Stimulated activated CD8-positive, alpha-beta memory T cell treated with anti-CD3 and anti-CD28 coated beads, Interleukin-15, amount 100 ng/mL, for 1 hour (primary cell): ENCODE measurements at places on chromosomes 11 and 22.

GRCh38 chr11:22508665-22509064, 117.0 kb downstream of the FANCF start:
- no peak for DNase-seq

- no peak for DNase-seq
These were observed 1.4 kb downstream of the PCSK7 start for GRCh38 chr11:117230286-117230961.

- no peak for DNase-seq
These were observed 78.9 kb downstream of the PDE3B start for GRCh38 chr11:14722496-14722895.

GRCh38 chr11:130381317-130381716, 47.1 kb downstream of the ADAMTS8 start:
- no peak for DNase-seq

DNA sequence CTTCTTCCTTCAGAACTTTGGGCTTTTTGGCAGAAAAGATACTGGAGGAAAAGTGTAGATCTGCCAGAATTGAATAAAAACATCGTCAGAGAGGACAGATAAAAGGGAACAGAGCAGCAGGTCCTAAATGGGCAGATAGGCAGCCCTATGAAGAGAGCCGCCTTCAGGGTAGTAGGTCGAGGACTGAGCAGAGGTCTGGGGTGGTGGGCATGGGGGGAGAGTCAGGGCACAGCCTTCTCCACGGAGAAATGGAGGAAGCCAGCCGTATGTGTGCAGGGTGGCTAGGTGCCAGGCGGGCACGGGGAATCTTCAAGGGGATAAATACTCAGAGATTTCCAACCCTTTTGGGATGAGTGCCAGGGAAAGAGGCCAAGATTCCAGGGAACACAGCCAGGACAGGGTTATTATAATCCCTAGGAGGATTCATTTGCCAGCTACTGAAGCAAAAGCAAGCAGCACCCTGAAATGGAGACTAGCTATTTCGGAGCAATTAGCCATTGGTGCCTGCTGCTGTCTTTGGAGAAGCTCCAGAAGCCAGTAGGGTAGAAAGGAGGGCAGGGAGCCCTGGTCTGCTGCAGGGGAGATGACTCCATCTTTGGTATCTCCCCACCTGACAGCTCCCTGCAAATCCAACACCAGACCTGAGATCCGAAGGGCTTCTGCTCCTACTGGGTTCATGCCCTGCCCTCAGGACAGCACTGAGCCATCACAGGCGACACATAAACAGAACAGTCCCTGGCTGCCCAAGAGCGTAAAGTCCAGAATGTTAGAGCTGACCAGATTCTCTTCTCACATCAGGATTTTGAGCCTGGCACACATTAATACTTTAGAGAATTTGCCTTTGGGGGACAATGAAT, 174.5 kb upstream of the NTM start:
- no peak for DNase-seq

GRCh38 chr22:48842976-48843375, 984.7 kb downstream of the BRD1 start:
- DNase-seq, result no peak

GRCh38 chr11:27370374-27370773, 7.4 kb upstream of the CCDC34 start:
- no peak for DNase-seq

DNA sequence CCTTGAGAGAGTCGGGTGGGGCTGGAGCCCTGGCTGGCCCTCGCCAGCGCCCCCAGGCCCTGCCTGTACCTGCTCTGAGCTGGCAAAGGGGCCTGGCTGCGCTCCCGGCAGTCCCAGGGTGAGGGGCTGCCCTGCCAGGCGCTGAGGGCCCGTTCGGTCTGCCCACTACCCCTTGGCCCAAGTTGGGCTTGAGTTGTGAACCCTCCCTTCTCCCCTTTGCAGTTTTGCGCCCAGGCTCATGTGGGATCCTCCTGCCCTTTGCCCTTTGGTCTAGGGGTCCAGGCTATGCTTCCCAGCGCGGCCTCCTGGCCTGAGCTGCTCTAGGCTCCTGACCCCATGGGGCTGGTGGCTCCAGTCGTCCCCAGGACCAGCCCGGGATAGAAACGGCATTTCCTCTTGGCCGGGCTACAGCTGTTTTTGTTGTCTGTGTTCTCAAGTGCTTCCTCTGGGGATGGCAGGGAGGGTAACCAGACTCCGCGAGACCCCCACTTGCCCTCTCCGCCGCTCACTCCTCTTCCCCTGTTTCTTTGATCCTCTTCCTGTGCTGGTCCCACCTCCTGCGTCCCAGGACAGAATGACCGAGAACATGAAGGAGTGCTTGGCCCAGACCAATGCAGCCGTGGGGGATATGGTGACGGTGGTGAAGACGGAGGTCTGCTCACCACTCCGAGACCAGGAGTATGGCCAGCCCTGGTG, 34.9 kb downstream of the PRDM11 start:
- DNase-seq, result no peak

- DNase-seq, result no peak
These were observed 37.9 kb downstream of the NECTIN1 start for GRCh38 chr11:119691020-119691666.

DNA sequence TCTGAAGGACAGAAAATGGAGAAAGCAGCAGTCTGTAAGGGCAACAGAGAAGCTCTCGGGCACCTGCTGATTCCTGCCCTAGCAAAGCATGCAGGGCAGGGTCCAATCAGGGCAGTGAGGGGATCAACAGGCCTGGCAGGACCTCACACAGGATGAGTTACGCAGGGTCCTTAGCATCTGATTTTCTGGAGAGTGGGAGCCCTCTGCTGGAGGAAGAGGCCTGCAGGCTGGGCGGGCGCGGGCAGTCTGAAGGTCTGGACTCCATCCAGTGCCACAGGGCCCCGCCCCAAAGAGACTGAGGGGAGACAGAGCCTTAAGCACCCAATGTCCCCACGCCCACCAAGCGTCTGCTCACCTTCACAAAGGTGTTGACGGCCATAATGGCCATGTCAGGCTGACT, 28.9 kb downstream of the AP1B1 start:
- DNase-seq, result no peak

- no peak for DNase-seq
These were observed 30.6 kb downstream of the KIRREL3 start for GRCh38 chr11:126969865-126970479.

GRCh38 chr11:1404461-1405185, 14.9 kb downstream of the BRSK2 start:
- no peak for DNase-seq

DNA sequence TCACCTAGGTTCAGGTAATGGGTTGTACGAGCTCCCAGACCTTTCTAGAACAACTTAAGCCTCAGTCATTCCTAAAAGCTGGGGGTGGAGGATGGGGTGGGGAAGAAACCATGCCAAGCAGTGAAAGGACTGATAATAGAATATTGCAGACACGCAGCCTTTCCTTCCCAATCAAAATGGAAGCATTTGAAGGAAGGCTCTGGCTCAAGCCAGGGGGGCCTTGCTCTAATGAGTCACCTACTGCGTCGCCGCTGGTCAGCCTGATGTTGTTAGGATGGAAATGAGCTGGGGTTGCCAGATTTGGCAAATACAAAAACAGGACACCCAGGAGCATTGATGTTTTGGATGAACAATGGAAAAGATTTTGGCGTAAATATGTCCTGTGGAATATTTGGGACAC, 6.2 kb downstream of the SYT12 start:
- DNase-seq, result no peak

- no peak for DNase-seq
These were observed 29.1 kb downstream of the ZBED4 start for GRCh38 chr22:49882519-49883293.

DNA sequence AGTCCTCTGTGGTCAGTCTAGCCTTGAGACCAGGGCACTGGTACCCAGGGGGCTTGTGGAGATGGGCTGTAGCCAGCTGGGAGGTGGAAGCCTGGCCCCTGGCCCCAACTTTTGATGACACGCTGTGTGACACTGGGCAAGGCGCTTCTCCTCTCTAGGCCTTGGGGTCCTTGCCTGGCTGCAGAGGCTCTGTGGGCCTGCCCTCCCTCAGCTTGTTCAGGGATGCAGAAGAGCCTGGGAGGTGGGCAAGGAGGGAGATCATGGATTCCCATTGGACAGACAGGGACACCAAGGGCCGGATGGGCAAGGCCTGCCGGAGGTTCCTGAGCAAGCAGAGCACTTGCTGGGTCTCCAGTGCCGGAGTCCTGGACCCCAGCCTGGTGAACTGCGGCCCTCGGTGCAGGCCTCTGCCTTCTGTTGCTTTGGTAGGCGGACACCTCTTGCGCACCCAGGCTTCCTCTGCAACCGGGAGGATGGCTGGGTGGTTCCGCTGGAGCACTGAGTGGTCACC, 1.3 kb upstream of the PPP2R5B start:
- no peak for DNase-seq

GRCh38 chr11:131723088-131723487, 352.7 kb downstream of the NTM start:
- DNase-seq, result no peak

DNA sequence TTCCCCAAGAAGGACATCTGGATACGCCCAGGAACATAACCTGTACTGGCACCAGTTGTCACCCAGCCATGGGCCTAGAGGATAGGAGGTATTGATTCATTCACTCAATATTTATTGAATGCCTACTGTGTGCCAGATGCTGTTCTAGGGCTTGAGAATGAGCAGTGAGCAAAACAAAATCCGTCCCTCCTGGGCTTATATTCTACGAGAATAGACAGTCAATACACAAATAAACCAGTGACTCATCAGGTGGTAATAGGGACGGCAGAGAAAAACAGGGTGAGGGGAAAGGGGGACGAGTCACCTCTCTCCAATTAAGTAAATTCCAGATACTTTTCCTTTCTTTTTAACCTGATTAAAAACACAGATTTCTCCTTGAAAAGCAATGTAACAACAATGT, 103.5 kb downstream of the MICAL2 start:
- DNase-seq, result no peak

GRCh38 chr11:26946257-26946716, 47.6 kb upstream of the FIBIN start:
- no peak for DNase-seq

DNA sequence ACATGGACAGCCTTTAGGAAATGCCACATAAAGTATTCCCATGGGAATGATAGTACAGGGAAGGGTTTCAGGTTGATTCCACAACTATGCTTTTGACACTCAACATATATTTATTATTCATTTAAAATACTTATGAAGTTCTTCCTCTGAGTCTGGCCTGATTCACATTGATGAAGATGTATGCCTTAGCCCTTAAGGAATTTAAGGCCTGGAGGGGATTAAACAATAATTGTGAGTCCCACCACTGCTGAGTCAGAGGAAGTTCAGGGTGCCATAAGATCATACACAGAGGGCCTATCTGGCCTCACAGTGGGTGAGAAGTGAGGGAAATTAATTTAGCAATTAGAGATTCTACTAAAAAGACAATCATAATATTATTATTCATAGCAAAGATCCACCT, 161.1 kb upstream of the SNX19 start:
- DNase-seq, result no peak

- DNase-seq, result no peak
These were observed 32.3 kb downstream of the ARVCF start for GRCh38 chr22:19984201-19984753.

- no peak for DNase-seq
These were observed 16.8 kb upstream of the SUN2 start for GRCh38 chr22:38772623-38772873.

- no peak for DNase-seq
These were observed 40.6 kb upstream of the TNRC6B start for GRCh38 chr22:40137132-40137531.

- DNase-seq, result no peak
These were observed 12.7 kb downstream of the ROBO4 start for GRCh38 chr11:124884869-124885479.

- DNase-seq, result no peak
These were observed 612.0 kb upstream of the KIRREL3 start for GRCh38 chr11:127612607-127613006.

GRCh38 chr11:125165111-125165842, 726 bp downstream of the PKNOX2 start:
- DNase-seq, result no peak

DNA sequence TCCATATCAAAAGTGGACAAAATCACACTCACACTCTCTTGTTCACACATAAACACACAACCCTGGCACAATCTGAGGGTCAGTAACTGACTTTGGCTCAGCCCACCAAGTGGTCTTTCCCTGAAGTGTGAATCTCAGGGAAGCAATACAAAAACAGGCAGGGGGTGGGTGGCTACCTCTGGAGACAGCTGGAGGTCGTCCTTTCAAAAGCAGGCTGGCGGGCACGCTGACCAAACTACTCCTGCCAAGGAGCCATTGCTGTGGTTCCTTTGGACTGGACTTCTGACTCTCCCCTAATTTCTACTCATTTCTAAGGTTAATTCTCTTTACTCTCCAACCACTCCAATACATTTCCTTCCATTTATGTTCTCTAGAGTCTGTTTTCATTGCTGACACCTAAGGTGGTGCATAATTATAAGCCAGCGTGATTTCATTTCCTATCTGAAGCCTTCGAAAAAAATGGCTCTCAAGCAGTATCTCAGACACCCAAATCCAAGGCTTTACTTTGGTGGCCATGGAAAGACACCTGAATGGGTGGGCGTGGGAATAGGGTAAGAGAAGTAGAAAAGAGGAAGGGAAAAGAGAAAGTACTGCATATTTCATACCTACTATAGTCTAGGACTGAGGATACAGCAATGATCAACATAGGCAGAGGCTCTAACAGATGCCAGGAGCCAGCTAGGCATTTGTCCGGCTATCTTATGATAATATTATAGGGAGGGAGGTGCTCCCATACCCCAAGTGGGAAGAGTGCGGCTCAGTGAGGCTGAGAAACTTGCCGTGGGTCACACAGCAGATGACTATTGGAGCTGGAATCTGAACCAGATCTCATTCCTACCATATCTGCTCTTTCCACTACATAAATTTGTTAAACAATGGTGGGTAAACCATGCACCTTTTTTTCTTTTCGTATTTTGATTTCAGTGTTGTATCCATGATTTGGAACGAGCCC, 22.0 kb downstream of the FZD4 start:
- no peak for DNase-seq

- no peak for DNase-seq
These were observed 634 bp downstream of the TIMM8B start for GRCh38 chr11:112085822-112086421.

DNA sequence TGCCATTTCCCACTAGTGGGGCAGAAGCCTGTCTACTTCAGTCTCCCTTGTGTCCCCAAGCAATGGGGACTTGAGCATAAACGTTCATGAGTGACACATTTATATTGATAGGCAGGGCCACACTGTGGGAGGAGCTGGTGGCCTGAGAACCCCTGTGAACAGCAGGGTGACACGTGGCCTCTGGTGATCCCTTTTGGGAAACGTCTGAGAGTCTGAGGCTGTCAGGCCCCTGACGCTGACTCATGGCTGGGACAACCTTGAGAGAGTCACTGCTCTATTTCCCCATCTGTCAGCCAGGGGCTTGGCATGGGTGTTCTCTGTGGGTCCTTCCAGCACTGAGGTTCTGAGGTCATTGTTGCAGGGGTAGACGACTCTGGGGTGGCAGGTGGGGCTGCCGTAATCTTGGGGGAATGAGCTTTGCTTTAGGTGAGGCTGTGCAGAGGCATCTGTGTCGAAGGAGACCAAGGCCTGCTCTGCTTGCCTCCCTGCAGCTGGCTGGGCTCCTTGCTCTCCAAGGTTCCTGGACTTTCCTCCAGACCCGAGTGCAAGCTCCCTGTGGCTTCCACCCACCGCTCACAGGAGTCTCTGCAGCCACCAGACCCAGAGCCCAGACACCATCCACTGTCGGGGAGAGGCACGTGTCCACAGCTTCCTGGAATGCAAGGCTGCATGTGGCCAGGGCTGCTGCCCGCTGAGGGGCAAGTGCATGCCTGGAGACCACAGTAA, 54.7 kb downstream of the SMIM38 start:
- DNase-seq, result no peak
